ENCODE measurements at places on chromosomes 2 and 18.
A peak's percentile ranks its signal among the peaks of the same experiment; 100 is the strongest.

GRCh38 chr2:135798762-135799161 is 38.2 kb downstream of the LCT start:
- no peak for DNase-seq

- peak; percentile 20 for DNase-seq
Observed at GRCh38 chr2:71071681-71072398, 3.4 kb downstream of the NAGK start.

- DNase-seq, result no peak
Observed at GRCh38 chr2:120629241-120629895, 106.3 kb upstream of the GLI2 start.

GRCh38 chr2:161426455-161426921 is 10.4 kb downstream of the TBR1 start:
- no peak for DNase-seq

DNA sequence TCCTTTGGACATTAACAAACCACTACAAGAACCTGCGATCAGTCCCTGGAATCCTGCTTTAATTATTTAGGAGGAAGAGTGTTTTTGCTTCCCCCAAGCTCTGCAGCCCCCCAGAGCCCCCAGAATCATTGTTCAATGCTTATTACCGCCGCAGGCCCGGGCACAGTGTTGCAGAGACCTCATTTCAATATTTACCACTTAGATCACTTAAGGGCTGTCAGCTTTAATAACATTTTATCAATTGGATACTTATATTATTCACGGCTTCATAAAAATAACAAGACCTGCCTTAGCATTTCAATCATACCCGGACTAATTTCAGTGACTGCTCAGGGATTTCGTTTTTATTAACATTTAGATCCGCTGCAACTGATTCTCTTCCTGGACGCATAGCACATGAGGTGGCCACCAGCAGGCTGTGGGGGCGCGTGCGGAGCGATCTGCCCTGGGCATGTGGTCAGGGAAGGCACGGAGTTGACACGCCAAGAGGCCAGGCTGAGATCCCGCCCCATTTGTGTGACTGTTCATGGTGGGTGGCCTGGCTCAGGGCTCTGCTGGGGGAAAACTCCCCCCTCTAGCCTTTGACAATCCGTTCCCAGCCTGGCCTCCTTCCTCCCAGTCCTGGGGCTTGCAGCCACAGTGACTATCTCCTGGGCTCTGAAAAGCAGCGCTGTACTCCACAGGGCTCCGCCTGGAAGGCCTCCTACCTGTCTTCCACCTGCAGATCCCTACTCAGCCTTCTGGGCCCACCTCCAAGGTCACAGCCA is 267.6 kb downstream of the SRBD1 start:
- DNase-seq, result no peak

Measured in stimulated activated CD8-positive, alpha-beta memory T cell treated with anti-CD3 and anti-CD28 coated beads, Interleukin-15, amount 100 ng/mL, for 1 hour (primary cell).